ENCODE measurements at places on chromosomes 12 and 14. TPM values are rescaled to one million over a fixed set of nuclear protein-coding genes. Genes with fewer than 3 reads are reported as not detected.

GRCh38 chr14:63096186-63096585, 50.9 kb upstream of the KCNH5 start:
- DNase-seq = no peak

- no peak for DNase-seq
Measured at GRCh38 chr12:9902539-9903228, 21.4 kb downstream of the KLRF2 start.

Gene MIP
- total RNA-seq = 0.30 TPM

- no peak for DNase-seq
Measured at GRCh38 chr12:28253161-28253641, 62.9 kb downstream of the CCDC91 start.

Gene FOXG1
- not detected for total RNA-seq

Gene TAS2R10
- 1.8 TPM for total RNA-seq

GRCh38 chr14:52235434-52235833, 32.1 kb upstream of the PTGDR start:
- DNase-seq = no peak

DNA sequence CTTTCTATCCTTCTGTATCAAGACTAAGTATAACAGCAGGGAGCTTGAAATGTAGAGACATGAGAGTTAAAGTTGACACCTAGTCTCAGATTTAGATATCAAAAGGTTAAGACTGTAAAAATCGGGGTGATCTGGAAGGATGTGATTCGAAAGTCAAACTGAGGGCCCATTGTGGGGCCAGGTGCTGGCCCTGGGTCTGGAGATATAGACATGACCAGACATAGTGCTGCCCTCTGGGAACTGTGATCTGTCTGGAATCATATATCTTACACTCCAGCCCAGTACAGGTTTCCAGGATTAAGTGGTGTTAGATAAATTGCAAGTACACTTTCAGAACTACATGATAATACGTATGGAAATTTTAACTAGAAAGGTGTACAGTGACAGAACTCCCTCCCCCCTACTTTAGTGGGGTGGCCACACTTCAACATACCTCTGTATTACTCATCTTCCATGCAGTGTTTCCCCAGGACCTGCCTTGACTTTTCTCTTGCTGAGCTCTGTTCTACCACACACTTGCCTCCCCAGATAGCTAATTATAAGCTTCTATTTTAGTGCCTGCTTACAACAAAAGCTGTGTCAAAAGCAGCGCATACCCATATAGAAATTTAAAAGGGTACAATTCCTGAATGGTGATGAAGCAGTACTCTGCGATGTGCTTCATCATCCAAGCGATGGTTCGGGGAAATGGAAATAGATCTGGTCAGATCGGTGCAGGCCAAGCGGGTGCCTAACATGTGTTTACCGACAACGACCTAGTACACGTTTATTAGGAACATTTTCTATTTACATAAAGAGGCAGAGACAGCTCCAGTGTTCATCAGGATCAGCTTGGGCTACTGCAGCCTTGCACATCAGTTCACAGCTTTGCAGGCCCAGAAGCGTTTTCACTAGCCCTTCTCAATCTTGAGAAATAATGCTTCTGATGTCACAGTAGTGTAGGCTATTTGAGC, 68.7 kb downstream of the ARF6 start:
- no peak for DNase-seq

Gene MYH6
- 0.11 TPM for total RNA-seq

Gene DCD
- total RNA-seq = not detected

- no peak for DNase-seq
Measured at GRCh38 chr12:117356048-117356447, 5.4 kb downstream of the NOS1 start.

All from spinal cord (tissue), 10 donors.